Naive thymus-derived CD4-positive, alpha-beta T cell (primary cell): ENCODE measurements at places on chromosomes 1 and 21.

DNA sequence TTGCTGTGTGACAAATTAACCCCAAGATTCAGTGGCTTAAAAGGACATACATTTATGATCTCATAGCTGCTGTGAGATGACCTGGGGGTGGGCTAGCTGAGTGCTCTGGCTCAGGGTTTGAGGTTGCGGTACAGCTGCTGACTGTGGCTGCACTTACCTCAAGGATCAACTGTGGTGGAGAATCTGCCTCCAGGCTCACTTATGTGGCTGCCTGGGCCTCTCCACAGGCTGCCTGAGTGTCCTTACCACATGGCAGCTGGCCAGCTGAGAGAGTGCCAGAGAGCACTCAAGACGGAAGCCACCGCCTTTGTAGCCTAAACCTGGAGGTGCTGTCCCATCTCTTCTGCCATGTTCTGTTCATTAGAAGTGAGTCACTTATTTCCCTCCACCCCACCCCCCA is 5.7 kb downstream of the LRRC71 start:
- H3K27me3 ChIP-seq: peaks cover 37% of the 10 kb centered on the region
- no peak overlapping the region for H3K27ac ChIP-seq

DNA sequence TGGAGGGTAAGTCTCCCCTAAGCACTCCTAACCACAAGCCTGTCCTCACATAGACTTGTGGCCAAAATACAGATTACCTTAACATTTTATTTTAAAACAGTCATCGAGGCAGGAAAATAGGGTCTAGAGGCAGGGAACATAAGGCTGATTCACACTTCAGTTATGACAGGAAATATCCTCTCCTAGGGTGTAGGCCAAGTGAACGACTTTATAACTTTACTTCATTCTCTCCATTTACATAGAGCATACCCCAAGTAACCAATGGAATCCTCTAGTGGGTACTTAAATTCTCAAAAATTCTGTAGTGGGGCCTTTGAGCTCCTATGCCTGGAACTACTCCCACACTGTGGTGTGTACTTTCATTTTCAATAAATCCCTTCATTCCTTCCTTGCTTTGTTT is 113.0 kb downstream of the WDR3 start:
- no peak for DNase-seq
- H3K27ac ChIP-seq: no peak overlapping the region
- H3K4me3 ChIP-seq: no peak overlapping the region
- no peaks in the 10 kb centered on the region for H3K36me3 ChIP-seq

- H3K27me3 ChIP-seq: no peaks in the 10 kb centered on the region
- peaks cover 5% of the 10 kb centered on the region for H3K4me1 ChIP-seq
- no peak overlapping the region for H3K4me3 ChIP-seq
- H3K36me3 ChIP-seq: no peaks in the 10 kb centered on the region
These were observed 247.9 kb upstream of the B3GALT2 start for GRCh38 chr1:193434319-193434718.

DNA sequence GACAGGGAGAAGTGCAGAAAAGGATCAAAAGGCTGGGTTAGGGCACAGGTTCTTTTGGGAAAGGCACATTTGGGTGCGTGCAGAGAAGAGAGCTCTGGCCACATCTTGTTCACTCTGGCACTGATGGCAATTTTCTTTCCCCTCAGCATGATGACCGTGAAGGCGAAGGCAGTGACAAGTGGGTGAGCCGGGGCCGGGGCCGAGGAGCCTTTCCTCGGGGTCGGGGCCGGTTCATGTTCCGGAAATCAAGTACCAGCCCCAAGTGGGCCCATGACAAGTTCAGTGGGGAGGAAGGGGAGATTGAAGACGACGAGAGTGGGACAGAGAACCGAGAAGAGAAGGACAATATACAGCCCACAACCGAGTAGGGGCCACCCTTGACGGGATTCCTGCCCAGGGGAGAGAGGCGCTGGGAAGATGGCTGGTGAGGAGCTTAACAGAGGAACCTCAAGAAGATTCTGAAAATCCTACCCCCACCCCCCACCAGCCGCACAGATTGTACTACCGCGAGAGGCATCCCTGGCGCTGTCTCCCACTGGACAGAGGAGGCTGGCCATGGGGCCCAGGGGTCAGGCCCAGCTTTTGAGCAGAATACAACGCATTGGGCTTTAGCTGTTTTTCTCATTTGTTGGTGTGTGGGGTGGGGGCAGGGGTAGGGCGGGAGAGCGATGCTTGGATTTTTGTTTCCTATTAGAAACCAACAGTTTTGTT is 2.4 kb upstream of the SH3D21 start:
- H3K27me3 ChIP-seq: no peaks in the 10 kb centered on the region
- peaks cover 3% of the 10 kb centered on the region for H3K36me3 ChIP-seq
- H3K27ac ChIP-seq: no peak overlapping the region

- H3K36me3 ChIP-seq: no peaks in the 10 kb centered on the region
- no peak overlapping the region for H3K27ac ChIP-seq
- DNase-seq: no peak
- no peaks in the 10 kb centered on the region for H3K27me3 ChIP-seq
- peaks cover 5% of the 10 kb centered on the region for H3K4me1 ChIP-seq
These were observed 13.4 kb upstream of the AGTRAP start for GRCh38 chr1:11722538-11722937.
